ENCODE measurements at places on chromosomes 11 and 22.

GRCh38 chr11:21119411-21119810 lies 450.0 kb downstream of the NELL1 start:
- no peak for DNase-seq

DNA sequence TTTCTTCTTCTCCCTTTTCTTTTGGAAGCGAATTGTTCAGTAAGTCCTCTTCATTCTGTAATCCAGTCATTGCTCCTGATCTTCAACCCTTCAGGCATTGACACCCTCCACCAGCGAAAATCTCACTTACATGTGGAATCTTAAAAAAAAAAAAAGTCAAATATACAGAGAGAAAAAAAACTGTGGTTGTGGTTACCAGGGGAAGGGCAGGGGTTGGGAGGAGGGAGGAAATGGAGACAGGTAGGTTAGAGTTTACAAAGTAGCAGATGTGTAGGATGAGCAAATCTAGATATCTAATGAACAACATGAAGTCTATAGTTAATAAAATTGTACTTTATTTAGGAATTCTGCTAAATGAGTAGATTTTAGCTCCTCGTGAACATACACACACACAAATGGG lies 17.7 kb upstream of the TMEM123 start:
- no peak for DNase-seq

- DNase-seq: no peak
Observed at GRCh38 chr11:126059238-126059781, 3.4 kb downstream of the CDON start.

GRCh38 chr11:117647872-117648271 lies 149.1 kb downstream of the DSCAML1 start:
- no peak for DNase-seq

- DNase-seq: no peak
Observed at GRCh38 chr11:59669611-59670009, 773 bp upstream of the PATL1 start.

GRCh38 chr11:104462341-104462740 lies 298.4 kb upstream of the PDGFD start:
- DNase-seq: no peak

Measured in K562 (cell line).